ENCODE measurements at places on chromosomes 11 and 22.

DNA sequence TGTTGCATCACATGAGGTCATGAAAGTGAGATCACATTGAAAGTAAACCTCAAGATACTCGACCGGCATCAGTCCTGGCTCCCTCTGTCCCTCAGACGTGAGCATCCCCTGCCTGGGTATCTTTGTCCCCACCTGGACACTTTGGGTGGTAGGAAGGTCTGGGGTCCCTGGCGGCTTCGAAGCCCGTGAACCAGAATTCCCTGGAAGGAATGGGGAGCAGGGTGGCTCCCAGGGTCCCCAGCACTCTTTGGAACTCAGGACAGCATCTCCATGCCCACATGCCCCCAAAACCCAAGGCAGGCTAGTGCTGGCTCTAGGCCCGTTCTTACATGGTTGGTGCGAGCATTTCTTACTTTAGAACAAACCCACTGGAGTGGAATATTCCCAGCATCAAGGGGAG lies 7.5 kb downstream of the DERL3 start:
- DNase-seq = no peak

DNA sequence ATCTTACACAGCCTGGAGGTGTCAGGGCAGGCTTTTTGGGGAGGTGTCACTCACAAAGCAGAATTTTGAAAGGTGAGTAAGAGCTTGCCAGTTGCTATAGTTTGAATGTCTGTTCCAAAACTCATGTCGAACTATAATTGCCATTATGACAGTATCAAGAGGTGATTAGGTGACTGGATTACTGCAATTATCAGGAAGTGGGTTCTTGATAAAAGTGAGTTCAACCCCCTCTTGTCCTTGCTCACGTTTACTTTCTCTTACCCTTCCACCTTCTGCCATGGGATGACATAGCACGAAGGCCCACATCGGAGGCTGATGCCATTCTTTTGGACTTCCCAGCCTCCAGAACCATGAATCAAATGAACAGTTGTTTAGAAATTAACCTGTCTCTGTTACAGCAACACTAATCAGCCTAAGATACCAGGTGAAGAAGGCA lies 4.7 kb upstream of the C11orf86 start:
- DNase-seq = no peak

GRCh38 chr11:3006505-3007260 lies 14.6 kb upstream of the NAP1L4 start:
- DNase-seq = no peak

- no peak for DNase-seq
These were observed 82.7 kb downstream of the FBLN1 start for GRCh38 chr22:45585437-45585755.

- no peak for DNase-seq
These were observed 1.9 kb downstream of the TMA7B start for GRCh38 chr22:39962071-39962470.

- peak; percentile 84 for DNase-seq
These were observed 26.3 kb downstream of the RGL4 start for GRCh38 chr22:23716811-23717801.

DNA sequence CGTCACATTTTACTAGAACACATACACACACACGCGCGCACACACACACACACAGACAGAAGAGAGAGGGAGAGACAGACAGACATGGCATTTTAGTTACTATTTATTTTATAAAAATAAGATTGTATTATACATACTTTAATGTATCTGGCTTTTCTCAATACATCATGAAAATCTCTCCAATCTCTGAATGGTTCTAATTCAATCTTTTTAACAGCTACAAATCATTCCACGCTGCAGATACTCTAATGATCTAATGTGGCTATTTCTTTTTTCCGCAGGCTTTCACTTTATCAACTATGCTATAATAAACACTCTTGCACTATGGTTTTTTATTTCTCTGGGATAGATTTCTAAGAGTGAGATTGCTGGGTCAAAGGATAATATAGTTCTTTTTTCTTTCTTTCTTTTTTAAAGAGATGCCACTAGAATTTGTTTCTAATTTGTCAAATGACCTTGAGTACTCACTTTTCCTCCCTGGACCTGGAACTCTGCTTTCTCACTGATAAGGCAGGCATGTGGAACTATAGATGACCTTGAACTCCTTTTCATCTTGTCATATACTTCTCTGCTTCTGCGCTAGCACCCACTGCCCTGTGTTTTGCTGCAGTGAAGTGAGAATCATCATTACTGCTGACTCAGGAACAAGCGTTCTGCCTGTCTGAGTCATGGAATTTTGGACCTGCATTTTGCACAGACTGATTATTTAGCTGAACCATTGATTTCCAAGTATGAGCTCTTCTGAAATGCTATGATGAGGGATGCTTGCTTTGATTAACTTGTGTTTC lies 4.9 kb upstream of the SLC6A5 start:
- no peak for DNase-seq

GRCh38 chr11:63908631-63909401 lies 8.1 kb downstream of the RCOR2 start:
- DNase-seq = no peak

DNA sequence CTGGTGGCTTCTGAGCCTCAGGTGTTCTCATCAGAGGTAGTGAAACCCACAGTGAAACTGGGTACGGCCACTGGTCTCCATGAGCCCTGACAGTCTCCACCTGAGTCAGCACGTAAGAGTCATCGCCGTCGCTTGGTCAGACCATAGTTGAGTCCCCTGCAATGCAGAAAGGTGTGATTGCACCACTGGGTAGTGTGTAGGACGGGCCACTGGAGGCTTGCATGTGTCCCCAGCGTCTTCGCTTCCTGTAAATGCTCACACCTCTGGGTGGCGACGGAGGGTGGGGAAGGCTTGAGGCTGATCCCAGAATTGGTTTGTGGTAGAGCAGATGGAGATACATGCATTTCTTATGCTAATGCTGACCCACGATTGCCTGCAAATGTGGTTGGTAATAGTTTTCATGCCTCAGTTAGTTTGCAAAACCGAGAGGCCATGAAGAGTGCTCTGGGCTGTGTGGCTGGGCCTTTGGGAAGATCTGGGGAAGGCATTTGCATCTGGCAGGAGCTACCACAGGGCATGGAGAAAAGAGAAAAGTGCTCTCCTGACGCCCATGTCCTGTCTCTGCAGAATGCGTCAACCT lies 26.5 kb downstream of the CTTN start:
- DNase-seq = no peak

- DNase-seq = no peak
These were observed 162.3 kb upstream of the GRK3 start for GRCh38 chr22:25402160-25402500.

GRCh38 chr22:25350551-25350971 lies 131.1 kb downstream of the CRYBB2 start:
- DNase-seq = no peak

- no peak for DNase-seq
These were observed 130.1 kb downstream of the SOX6 start for GRCh38 chr11:16226245-16226644.

- DNase-seq = no peak
These were observed 69.4 kb downstream of the LINC01488 start for GRCh38 chr11:69550846-69551245.

GRCh38 chr11:87275176-87275575 lies 237.4 kb downstream of the TMEM135 start:
- no peak for DNase-seq

GRCh38 chr22:30245985-30246813 lies at the start of gene LIF:
LIF (minus strand) TSS chr22:30246759; CDS start chr22:30246695, 64 bp downstream.
- no peak for DNase-seq

- no peak for DNase-seq
These were observed at the start of gene ABCG4 for GRCh38 chr11:119149018-119149785. ABCG4 (plus strand) TSS chr11:119149052; CDS start chr11:119149966, 914 bp downstream.

DNA sequence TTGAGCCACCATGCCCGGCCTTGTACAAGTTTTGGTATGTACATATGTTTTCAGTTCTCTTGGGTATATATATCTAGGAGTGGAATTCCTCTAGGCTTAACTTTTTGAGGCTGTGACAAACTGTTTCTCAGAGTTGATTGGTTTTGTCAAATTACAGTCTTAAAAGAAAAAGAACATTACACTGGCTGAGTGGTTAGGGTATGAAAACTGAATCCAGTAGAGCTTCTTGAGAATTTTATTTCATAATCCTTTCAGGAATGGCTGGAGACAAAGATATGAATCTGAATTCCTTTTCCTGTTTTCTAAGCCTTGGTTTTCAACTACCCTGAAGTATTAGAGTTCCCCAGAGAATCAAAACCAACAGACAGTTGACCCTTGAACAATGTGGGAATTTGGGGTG lies 6.5 kb downstream of the METTL15 start:
- DNase-seq = no peak

DNA sequence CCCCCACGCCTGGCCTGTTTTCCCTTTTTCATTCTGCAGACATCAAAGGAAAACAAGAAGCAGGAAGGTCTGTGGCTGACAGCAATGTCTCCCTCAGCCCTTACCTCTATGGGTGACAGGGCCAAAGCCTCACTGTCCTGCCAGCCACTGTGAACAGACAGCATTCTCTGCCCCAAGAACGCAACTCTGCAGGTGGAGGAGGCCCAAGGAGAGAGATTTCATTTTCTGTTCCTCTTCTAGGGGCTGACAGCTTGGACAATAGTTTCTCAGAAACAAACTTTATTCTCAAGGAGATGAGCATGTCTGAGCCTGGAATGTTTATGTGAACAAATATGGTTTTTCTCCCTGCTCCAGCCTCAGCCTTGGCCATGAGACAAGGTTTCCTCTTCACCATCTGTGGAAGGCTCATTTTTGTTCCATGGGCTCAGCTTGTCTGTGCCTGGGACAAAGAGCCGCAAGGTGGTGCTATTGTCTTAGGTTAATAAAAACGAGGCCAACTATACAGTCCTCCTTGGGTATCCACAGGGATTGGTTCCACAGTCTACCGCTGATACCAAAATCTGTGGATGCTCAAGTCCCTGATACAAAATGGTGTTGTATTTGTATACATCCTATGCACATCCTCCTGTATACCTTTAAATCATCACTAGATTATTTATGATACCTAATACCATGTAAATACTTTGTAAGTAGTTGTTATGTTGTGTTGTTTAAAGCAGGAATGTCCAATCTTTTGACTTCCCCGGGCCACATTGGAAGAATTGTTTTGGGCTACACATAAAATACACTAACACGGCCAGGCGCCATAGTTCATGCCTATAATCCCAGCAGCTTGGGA lies 5.8 kb downstream of the PIWIL3 start:
- peak; percentile 27 for DNase-seq

DNA sequence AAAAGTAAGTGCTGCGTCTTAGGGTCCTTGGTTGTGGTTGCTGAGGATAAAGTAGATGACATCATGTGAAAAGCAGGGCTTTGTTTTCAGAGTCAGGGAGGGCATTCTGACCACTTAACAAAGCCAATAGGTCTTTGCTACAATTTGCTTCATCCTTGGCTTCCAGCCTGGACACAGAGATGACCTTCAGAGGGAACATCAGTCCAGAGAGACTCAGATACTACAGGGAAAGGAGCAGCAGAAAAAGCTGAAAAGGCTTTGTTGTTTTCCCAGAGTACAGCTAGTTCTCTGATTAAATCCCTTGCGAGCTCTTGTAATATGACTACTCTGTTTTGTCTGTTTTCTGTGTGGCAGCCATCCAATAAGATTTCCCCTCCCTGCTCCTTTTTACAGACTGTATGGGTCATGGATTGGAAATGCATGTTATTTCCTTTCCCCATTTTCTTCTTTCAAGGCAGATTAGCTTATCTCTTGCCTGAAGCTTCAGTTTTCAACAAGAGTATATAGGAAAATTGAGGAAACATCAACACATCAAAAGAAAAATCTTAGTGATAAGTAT lies 31.9 kb downstream of the ATG13 start:
- no peak for DNase-seq

DNA sequence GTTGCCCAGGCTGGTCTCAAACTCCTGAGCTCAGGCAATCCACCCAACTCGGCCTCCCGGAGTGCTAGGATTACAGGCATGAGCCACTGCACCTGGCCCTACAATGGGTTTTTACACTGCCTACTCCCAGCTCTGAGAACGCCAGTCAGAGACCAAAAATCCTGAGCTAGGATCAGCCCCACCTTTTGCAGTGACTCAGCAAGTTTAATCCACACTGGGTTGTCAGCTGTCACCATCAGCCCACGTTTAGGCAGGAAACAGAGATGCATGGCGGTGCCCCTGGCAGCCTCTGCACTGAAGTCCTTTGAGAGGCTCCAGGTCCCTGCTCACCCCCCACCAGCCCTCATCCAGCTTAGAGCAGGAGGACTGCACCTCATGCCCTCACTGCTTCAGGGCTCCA lies 117.6 kb downstream of the ARHGAP8 start:
- DNase-seq = no peak

DNA sequence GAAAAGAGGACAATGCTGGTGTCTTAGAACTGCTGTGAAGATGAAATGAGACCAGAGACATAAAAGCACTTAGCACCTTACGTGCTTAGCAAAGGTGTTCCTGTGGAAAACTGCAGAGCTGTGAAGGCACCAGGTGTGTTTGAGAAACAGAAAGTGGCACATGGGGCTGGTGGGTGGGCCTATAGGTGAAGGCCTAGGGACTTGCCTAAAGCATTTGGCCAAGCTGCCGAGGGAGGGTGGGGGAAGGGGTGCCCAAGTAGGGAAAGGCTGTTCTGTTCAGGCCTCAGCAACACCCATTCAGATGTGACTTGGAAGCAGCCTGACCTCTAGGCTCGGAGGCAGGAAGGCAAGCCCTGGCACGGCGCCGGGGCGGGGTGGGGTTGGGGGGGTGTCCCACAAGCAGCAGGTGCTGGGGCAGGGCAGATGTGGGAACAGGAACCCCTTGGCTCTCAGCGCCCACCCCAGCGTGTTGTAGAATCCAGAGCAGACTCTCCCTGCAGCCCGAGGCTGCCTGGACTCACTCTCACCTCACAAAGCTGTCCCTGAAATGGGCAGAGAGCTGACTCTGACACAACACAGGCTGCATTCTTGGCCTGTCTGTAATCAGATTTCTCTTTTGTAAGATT lies 366.7 kb upstream of the NARS2 start:
- no peak for DNase-seq

DNA sequence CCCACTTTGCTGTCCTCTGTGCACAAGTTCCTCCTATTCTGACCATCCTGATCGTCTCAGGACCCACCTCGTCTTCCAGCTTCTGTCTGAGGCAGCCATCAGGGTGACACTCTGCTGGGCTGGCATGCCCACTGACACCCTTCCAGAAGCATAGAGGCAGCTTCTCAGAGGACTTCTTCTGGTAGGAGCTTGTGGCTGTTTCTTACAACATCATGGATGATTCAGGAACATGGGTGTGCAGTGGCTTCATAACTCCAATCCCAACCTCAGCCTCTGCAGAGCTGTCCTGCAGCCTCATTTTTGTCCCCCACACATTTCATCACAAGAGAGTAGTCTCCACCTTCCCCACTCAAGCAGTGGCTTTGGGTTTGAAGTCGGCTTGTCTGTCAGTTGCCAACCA lies 20.9 kb upstream of the CTR9 start:
- no peak for DNase-seq

GRCh38 chr22:24432059-24432853 lies 4.9 kb downstream of the ADORA2A start:
- no peak for DNase-seq

DNA sequence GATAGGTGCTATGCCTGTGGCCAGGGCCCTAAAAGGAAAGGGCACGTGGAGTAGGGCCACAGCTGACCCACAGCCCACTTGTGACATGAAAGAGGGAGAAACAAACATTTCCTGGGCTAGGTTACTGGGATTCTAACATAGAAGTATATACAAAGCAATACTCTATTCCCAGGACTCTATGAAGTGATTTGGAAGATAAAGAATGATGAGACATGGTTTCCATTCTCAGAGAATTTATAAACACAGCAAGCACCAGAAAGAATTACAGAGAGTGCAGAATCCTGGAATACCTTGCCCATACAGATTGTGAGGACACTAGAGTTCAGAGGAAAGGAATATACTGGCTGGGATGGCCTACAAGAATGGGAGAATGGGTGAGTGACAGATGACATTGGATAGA lies 86.4 kb downstream of the KIRREL3 start:
- DNase-seq = no peak

GRCh38 chr11:94866231-94866822 lies 98.2 kb downstream of the AMOTL1 start:
- no peak for DNase-seq

Data from GM19239 (cell line).